ENCODE measurements at places on chromosomes 4 and X.

- DNase-seq: no peak
These were observed 9.0 kb upstream of the YIPF7 start for GRCh38 chr4:44660396-44660795.

DNA sequence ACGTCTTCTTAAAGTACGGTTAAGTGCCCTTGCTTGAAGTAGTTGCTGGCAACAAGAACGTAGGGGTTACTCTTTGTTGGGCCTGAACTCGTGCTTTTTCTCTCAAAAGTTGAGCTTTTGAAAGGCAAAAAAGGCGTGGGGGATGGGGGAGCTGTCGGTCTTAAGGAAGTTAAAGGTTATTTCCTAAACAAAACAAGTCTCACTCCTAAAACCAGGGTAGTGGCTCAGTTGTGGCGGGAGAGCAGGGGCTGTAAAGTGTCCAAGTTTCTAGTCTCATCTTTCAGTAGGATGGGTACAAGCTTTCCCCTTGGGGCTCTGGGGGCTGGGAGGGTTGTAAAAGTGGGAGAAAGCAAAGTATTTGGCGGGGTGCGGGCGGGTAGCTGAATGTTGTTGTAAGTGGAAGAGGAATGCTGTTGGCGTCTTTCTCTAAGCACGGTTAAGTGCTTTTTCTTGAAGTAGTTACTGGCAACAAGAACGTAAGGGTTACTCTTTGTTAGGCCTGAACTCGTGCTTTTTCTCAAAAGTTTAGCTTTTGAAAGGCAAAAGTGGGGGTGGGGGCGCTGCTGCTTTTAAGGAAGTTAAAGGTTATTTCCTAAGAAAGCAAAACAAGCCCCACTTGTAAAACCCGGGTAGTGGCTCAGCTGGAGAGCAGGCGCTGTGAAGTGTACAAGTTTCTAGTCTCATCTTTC is 904 bp upstream of the WDR1 start:
- no peak for DNase-seq

DNA sequence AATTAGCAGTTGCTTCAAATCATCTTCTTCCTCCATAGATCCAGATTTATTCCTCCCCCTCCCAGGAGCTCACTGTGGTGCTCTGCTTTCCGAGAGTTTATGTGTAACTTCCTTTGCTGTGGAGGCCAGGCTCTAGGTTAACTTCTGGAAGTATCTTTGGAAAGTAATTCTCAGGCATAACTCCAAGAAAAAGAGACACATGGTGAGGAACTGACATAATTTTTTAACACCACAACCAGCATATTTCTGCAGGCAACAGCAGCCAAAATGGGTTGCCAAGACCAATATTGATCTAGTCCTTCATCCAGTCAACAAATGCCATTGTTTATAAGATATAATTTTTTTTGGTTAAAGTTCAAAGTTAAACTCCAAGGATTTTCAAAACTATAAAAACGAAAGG is 114.5 kb upstream of the RBPJ start:
- no peak for DNase-seq

DNA sequence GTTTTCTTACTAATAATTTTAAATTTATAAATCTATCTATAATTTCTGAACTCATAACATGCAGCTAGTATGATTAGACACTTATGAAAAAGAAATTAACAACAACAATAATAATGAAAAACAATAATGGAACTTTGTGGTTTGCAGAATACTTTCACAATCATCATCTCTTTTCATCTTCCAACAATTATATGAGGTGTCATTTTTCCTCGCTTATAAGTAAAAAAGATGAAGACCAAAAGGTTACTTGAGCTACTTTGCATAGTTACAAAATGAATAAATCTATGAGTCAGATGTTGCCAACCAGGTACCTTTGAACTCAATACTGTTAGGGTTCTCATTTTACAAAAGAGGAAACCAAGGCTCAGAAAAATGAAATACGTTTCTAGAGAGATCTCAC is 98.5 kb upstream of the ELOVL6 start:
- peak; percentile 58 for DNase-seq

DNA sequence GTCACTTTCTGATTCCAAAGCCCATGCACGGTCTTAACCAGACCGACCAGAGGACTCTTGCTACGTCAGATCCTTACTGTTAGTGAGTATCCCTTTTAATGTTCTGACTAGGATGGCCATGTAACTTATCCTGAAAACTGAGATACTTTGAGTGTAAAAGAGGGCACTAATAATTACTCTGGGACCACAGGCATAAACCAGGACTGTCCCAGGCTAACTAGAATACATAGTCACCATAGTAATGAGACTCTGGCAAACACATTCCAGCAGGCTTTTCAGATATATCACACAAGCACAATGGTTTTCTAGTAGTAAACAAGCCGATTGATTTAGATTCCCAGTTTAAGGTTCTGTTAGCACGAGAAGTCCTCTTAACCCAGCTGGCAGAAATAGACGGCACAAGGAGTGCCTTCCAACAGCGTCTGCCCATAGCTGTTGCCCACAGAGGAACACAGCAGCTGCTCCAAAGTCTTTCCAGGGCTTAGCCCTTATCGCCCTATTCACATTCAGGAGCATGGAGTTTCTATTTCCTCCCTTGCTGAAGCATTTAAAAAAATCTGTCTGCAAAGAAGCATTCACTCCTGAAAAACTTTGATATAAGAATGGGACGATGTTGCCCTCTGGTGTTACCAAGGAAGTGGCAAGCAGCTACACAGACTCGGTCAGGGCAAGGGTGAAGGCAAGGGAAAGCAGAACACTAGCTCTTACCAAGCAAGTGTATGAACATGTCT is 92.4 kb downstream of the CXCL13 start:
- DNase-seq: peak; percentile 42

DNA sequence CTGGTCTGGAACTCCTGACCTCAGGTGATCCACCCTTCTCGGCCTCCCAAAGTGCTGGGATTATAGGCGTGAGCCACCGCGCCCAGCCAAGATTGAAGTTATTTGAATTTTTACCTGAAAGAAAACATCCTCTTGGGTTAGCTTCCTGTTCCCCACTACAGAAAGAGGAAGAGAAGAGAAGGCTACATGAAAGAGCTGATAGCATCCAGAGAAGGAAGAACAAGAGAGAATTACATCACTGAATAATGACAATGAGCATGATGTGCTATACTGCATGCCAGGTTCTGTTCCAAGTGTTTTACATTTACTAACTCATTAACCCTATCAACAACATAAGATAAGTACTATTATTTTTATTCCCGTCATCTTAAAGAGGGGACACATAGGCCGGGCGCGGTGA is 11.5 kb upstream of the TBC1D1 start:
- no peak for DNase-seq

DNA sequence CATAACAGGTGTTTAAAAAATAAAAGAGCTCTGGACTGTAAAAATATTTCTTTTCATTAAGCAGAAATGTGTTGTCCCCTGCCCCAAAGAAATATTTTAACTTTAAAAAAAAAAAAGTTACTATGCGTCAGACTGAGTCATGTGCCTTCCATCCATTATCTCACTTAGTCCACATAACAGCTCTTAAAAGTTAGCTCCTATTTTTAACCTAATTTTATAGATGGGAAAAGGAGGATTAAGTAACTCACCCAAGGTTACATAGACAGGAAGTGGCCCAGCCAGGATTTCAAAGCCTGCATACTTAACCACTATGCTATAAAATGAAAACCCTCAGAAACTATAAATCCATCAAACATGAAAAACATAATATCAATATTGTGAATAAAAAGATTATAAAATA is 97.7 kb downstream of the MANBA start:
- no peak for DNase-seq

GRCh38 chr4:121150486-121150885 is 13.6 kb downstream of the TNIP3 start:
- DNase-seq: peak; percentile 41

DNA sequence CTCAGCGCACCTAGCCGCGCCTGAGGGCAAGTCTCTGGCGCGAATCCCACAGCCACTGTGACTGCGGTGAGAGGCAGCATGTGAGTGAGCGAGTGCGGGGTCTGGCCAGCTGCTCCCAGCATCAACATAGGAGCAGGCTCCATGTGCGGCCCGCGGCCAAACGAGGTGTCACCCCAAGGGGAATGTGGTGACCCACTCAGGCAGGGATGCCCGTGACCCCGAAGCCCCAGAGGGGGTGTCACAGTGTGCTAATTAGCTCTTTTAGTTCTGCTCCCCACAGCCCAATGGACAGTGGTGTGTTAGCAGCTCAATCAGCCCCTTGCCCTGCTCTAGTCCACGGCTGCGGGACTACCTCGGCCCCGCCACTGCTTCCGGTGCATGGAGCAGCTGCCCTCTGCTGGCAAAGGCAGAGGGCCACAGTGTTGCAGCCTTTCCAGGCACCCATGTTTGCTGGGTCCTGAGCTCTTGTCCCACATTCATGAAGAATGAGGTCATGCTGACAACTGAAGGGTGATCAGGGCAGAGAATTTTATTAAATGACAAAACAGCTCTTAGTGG is 61.4 kb downstream of the AGA start:
- peak; percentile 18 for DNase-seq

DNA sequence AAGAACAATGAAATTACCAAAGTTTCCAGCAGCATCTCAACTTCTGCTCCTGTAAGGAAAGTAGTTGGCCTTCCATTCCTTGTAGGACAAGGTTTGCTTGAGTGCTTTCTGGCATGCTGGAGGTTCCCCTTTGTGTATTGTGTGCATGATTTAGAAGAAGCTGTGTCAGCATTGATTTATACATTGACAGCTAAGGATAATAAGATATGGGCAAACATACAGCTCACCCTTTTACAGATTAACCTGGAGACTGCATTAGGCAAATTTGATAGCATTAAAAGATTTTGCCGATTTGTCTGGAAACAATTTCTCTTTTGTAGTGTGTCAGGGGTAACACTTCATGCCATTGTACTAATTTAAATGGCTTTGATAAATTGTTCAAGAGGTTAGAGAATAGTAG is 221.8 kb upstream of the PACRGL start:
- DNase-seq: no peak

DNA sequence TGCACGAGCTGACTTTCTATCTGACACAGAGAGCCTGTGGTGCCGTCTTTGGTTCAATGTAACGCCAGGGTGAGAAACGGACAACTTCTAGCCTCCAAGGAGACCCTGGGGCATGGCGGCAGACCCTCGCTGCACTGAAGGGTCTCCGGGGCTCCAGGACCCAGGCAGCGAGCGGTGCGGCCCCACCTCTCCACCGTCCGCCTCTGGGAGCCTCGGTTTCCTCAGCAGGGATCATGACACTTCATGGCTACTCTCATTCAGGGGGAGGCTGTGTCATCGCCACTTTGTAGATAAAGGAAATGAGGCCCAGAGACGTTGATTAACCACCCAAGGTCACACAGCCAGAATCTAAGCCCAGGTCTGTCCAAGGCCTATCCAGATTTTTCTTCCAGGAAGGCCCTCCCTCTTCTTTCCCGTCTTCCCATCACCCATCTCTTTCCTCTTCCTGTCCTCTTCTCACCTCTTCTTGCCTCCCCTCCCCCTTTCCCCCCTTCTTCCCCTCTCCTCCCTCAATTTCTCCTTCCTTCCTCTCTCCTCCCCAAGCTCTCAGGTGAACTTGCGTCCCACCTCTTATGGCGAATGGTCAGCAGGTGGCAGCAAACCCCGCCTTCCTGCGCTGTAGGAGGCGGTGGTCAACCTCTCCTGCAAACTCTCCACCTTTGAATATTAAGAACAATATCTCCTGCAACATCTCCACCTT is 69.3 kb upstream of the HMX1 start:
- peak; percentile 15 for DNase-seq

Measured in activated CD4-positive, alpha-beta T cell treated with anti-CD3 and anti-CD28 coated beads, Interleukin-2, amount 50 U/mL, for 16 hours (primary cell).